ENCODE measurements at places on chromosomes 16 and 17.

DNA sequence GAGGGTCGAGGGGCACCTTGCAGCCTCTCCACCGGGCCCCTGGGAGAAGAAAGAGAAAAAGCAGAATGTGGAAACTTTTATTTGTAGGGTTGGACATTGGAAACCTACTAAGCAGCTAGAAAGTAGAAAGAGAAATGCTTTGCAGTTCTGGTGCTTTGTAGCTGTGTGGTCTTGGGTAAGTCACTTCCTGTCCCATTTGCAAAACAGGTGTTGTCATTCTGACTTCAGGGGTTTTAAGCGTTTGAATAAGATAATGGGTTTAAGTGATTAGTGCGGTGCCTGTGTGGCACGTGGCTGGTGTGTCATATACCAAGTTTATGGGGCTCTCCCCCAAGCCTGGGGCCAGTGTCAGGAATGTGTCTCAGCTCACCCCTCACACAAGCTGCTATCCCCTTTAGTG lies 1.6 kb downstream of the CA4 start:
- no peak overlapping the region for H3K4me3 ChIP-seq
- no peaks in the 10 kb centered on the region for H3K4me1 ChIP-seq
- no peaks in the 10 kb centered on the region for H3K36me3 ChIP-seq
- peaks cover 54% of the 10 kb centered on the region for H3K27me3 ChIP-seq
- H3K27ac ChIP-seq = no peak overlapping the region

GRCh38 chr16:82350560-82350959 lies 180.5 kb upstream of the MPHOSPH6 start:
- H3K27ac ChIP-seq = no peak overlapping the region
- no peaks in the 10 kb centered on the region for H3K4me1 ChIP-seq
- H3K36me3 ChIP-seq = no peaks in the 10 kb centered on the region

- no peak overlapping the region for H3K4me3 ChIP-seq
- H3K4me1 ChIP-seq = no peaks in the 10 kb centered on the region
- H3K36me3 ChIP-seq = no peaks in the 10 kb centered on the region
- no peaks in the 10 kb centered on the region for H3K27me3 ChIP-seq
- peak; percentile 34 for DNase-seq
These were observed 56.8 kb upstream of the CREBBP start for GRCh38 chr16:3937066-3937875.

DNA sequence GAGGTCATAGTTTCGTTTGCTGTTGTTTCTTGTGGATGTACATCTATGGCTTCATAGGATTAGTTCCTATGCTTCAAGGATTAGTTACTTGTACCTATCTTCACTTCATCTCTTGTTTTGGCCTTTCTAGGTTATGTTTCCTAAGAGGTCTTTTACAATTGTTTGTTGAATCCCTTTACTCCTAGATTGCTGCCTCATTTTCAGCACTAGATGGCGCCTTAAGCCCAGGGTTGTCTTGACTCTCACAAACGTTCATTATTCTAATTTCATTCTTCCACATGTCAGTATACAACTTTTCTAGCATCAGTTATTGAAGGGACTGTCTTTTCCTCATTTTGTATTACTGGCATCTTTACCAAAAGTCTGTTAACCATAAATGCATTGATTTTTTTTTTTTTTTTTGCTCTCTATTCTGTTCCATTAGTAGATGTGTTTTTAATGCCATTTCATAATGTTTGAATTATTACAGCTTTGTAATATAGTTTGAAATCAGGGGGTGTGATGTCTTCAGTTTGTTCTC lies 45.0 kb upstream of the NACA2 start:
- no peaks in the 10 kb centered on the region for H3K27me3 ChIP-seq
- no peak overlapping the region for H3K4me3 ChIP-seq
- no peaks in the 10 kb centered on the region for H3K36me3 ChIP-seq
- no peaks in the 10 kb centered on the region for H3K4me1 ChIP-seq
- no peak for DNase-seq

DNA sequence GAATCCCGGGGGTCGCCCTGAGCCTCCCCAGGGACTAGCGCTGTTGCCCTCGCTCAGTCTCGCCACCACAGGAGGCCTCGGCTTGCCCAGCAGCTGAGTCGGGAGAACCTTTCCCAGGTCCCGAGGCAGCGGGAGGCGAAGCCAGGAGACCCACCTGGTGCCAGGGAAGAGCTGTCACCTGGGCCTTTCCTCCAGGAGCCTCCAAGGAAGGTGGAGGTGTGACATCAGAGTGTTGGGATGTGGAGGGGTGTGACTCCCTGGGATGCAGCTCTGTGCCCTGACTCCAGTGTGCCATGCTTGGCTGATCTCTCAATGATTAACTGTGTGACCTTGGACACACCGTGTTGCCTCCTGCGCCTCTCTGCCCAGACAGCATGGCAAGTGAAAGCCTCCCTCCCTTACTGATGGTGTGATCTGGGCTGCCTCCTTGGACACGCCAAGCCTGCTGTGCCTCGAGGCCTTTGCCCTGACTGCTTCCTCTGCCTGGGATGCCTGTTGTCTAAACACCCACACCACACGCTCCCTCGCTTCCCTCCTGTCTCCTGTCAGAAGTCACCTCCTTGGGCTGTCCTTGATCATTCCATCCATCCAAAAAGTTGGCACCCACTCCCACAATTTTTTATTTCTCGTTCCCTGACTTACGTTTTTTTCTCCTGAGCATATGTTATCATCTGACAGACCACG lies 88.0 kb downstream of the CMIP start:
- H3K27ac ChIP-seq = peak overlapping the region; percentile 98
- H3K27me3 ChIP-seq = no peaks in the 10 kb centered on the region
- peaks cover 54% of the 10 kb centered on the region for H3K4me1 ChIP-seq
- no peak for DNase-seq
- H3K4me3 ChIP-seq = no peak overlapping the region

DNA sequence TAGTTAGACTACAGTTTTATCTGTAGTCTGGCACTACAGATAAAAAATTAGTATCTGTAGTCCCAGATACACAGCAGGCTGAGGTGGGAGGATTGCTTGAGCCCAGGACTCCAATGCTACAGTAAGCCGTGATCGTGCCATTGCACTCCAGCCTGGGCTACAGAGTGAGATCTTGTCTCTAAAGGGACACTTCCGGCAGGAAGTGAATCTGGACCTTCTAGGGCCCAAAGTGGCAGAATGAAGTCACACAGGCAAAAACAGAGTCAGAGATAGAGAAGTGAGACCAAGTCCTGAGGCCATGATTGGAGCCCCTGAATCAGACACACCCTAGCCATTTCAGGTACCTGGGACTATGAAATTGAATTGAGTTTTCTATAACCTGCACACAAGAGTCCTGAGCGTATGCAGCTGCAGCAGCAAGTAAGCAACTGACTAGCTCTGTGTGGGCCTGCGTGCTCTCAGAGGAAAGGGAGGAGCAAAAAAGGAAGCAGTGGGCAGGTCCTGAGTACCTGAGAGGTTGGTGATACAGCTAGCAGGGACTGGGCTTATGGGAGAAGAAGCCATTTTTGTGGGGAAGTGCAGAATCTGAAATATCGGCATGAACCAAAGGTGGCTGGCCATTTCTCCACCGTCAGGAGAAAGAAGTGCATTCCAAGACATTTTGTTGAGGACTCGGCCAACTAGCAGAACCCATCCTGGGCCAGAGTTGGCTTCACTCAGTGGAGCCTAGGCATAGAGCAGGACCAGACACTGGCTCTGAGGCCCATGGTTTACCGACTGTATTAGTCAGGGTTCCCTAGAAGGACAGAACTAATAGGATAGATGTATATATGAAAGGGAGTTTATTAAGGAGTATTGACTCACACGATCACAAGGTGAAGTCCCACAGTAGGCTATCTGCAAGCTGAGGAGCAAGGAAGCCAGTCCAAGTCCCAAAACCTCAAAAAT lies 27.2 kb upstream of the BRD7 start:
- H3K4me1 ChIP-seq = peaks cover 18% of the 10 kb centered on the region
- H3K27ac ChIP-seq = peak overlapping the region; percentile 98
- no peaks in the 10 kb centered on the region for H3K36me3 ChIP-seq
- H3K4me3 ChIP-seq = peak overlapping the region; percentile 2
- H3K27me3 ChIP-seq = no peaks in the 10 kb centered on the region
- no peak for DNase-seq

DNA sequence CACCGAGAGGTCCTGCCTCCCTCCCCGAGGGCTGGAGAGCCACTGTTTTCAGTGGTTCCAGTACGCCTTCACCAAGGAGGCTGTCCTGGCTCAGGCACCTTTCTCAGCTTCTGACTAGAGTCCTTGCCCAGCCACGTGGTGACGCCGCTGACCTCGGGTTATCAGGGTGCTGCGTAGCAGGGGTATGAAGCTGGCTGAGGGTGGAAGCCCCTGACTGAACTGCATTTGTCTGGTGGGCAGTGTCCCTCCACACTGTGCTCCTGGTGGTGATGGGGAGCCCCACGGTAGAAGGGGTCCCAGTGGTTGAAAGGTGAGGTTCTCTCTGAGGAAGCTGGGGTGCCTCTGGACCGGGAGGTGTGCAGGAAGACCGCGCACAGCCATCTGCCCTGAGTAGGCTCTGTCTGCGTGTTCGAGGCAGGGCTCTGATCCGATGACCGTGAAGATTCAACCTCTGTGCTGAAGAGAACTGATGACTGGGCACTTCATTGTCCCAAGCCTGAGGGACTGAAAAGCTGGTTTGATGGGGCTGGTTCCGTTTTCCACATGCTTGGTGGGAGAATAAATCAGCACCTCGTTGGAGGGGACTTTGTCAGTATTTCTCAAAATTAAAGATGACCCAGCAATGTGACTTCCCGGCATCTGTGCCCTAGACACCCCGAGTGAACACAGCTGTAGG lies 2.5 kb downstream of the ACSF3 start:
- H3K36me3 ChIP-seq = peaks cover 11% of the 10 kb centered on the region
- H3K4me1 ChIP-seq = no peaks in the 10 kb centered on the region
- no peak overlapping the region for H3K27ac ChIP-seq
- H3K27me3 ChIP-seq = no peaks in the 10 kb centered on the region

DNA sequence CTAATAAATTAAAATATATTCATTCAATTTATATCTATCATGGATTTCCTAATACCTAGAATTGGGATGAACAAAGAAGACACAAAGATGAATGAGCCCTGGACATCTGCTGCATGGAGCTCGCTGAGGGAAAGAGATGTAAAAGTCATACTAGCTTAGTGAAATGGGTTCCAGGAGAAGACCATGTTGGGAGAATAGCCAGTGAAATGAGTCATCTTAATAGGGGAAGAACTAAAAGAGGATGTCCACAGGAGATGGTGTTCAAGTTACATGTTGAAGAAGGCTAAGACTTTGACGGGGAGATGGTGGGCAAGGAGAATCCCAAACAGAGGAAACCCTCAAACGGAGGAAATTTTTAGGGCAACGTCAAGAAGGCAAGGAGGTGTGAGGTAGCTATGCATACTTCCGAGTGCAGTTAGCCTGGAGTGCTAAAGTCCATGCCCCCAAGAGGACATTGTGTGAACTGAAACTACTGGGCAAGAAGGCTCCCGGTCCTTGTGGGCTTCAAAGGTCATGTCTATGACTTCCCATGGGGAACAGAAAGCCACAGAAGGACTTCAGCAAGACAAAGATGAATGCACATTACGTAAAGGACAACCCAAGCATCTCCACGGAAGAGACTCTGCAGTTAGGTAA lies 220.5 kb upstream of the CDH11 start:
- no peaks in the 10 kb centered on the region for H3K27me3 ChIP-seq
- no peaks in the 10 kb centered on the region for H3K36me3 ChIP-seq
- no peak overlapping the region for H3K4me3 ChIP-seq
- H3K27ac ChIP-seq = no peak overlapping the region
- DNase-seq = no peak
- H3K4me1 ChIP-seq = no peaks in the 10 kb centered on the region

DNA sequence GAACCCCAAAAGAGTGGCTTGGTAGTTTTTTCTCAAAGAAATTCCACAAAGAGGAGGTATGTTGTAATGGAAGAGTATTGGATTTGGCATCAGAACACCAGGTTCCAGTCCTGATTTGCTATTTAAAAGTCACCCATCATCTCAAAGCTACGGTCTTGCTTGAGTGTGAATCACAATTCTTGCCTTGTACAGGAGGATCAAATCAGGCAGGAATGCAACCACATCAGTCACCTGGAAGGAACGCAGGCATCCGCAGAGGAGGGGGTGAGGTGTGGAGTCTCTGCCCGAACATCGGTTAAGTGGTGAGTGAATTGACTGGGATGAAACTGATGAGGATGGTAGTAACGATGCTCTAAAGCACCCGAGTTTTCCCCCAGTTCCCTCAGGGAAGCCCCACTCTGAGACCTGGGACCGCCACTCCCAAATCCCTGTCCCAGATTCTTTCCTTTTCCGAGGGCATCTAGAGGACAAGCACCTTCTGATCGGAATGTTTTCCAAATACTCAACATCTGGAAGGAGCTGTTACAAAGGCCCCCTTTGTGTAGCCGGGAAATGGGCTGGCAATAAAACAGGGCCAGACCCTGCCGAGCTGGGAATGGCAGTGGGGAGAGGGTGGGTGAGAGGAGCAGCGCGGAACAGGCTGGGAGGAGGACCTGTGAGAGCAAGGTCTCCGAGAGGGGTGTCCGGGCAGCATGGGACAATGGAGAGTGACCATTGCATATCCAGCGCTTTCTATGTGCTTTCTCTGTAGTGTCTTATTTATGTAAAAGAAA lies 469.6 kb downstream of the SLC39A11 start:
- H3K27ac ChIP-seq = peak overlapping the region; percentile 84
- H3K27me3 ChIP-seq = no peaks in the 10 kb centered on the region
- DNase-seq = peak; percentile 89
- H3K36me3 ChIP-seq = no peaks in the 10 kb centered on the region
- H3K4me1 ChIP-seq = peaks cover 21% of the 10 kb centered on the region
- H3K4me3 ChIP-seq = no peak overlapping the region

DNA sequence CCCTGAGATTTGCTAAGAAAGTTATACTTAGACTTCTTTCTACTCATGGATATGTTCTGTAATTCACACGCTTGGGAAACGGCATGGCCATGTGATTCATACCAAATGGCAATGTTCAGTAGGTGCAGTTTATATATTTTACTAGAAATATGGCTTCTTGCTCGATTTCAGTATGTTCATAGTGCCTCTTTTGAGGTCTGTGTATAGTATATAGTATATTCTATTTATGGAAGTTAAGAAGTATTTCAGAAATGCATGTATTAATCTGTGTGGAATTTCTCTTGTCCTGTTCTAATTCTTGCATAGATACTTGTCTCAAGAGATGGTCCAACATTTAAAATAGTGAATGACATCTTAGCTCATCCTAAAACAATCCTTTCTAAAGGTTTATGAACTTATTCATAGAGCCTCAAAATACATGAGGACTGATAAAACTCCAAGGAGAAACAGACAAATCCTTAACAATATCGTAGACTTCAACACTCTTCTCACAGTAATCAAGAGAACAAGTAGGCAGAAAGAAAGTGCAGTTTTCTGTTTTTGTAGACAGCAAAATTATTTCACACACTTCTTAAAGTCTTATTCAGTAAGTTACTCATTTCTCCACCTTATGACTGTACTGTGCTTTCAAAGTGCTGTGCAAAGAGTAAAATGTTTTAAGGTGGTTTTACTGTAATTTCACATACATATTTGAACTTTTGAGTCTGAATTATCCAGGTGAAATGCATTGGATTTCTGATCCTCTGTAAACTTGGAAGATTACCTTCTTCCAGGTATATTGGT lies 11.1 kb downstream of the BPTF start:
- peaks cover 9% of the 10 kb centered on the region for H3K4me1 ChIP-seq
- 0 out of 2 replicates have a peak, but pooled peaks cover 8% of the 10 kb centered on the region for H3K36me3 ChIP-seq
- no peaks in the 10 kb centered on the region for H3K27me3 ChIP-seq
- DNase-seq = no peak
- H3K27ac ChIP-seq = peak overlapping the region; percentile 33
